Left hindlimb (tissue), 1 donor: ENCODE measurements at places on chromosomes 7 and 10.

GRCh38 chr7:102287111-102287980 is 678 bp downstream of the SH2B2 start:
- DNase-seq = peak; percentile 57

- peak; percentile 39 for DNase-seq
Measured at GRCh38 chr7:131284702-131285419, 42.8 kb upstream of the MKLN1 start.

DNA sequence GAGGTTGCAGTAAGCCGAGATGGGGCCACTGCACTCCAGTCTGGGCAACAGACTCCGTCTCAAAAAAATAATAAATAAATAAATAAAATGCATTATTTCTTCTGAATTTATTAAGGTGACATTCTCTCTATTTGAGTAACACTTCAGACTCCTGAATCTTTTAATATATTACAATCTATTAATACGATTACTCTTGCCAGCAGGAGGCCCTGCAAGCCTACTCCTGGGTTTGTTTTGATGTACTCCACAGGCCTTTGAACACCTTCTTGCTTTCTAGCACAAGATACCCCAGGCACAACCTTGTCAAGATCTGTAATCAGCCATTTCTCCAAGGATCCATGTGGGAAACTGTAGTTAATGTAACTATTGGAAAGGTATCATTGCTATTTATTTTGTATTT is 63.5 kb downstream of the COBL start:
- DNase-seq = no peak

GRCh38 chr10:25157650-25158049 is 17.2 kb upstream of the GPR158 start:
- no peak for DNase-seq

- no peak for DNase-seq
Measured at GRCh38 chr10:24756283-24756682, 32.6 kb upstream of the ARHGAP21 start.

DNA sequence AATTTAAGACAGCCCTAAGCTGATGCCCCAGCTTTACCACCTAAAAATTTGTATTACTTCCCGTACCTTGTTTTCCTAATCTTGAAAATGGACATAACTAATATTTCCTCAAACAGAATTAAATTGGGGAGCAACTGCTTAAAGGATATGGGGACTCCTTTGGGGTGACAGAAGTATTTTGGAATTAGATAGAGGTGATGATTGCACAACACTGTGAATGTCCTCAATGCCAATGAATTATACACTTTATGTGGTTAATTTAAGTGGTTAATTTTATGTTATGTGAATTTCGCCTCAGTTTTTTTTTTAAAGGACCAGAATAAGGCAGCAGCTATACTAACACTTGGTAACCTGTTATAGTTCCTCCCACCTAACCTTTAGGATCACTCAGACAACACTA is 19.9 kb upstream of the NPFFR1 start:
- DNase-seq = no peak

DNA sequence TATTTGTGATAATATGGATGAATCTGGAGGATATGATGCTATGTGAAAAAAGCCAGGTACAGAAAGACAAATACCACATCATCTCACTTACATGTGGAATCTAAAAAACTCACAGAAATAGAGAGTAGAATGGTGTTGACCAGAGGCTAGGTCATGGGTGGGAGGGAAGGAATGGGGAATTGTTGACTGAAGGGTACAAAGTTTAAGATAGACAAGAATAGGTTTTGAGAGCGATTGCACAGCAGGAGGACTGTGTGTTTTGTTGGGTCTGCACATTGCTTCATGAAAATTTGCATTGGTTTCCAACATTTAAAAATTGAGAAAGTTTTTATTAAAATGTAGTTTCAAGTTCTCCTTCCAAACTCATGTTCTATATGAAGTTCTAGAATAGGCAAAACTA is 8.4 kb downstream of the SLC26A5 start:
- no peak for DNase-seq

- DNase-seq = no peak
Measured at GRCh38 chr10:91220954-91221675, 652 bp downstream of the PCGF5 start.

DNA sequence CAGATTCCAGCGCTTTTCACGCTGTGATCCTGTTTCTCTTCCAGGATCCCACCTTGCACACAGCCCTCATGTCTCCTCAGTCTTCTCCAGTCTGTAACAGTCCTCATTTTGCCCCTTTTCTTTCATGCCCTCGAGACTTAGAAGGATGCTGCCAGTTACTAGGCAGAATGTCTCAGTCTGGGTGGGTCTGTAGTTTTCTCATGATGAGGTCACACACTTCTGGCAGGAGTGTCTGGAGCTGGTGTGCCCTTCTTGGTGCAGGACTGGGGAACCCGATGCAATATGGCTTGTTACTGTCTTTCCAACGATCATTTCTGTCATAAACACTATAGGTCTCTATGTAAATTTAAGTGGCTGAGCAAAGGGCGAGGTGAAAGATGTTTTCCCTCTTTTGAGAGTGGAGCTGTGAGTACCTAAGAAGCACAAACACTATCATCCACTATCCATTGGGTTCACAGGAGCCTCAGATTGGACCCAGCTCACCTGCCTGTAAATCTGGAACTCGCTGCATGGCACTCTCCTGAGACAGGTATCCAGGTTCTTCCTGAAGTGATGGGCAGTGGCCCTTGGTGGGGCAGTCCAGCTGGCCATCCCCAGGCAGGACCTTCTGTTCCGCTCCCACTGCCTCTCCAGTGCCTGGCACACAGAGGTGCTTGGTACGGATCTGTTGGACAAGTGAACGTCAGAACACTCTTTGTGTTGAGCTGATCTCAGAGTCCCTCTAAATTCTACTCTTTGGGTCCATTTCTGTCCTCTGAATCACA is 64.3 kb upstream of the ZNF32 start:
- no peak for DNase-seq

DNA sequence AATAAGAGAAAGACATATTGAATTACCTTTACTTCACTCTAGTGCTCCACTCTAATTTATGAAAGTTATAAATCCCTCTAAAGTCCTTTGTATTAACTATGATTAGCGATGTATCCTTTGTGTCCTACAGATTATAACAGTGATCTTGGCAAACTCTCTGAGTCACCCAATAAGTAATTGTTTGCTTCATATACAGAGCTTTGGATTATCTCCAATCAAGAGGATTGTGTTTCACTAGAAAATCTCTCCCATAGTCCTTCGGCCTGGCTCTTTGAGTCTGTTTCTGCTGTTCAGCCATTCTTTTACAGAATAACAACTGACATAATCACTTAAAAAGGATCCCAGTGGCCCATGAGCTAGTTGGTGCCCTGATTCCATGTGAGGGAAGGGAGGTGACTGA is 9.5 kb downstream of the LMOD2 start:
- no peak for DNase-seq

DNA sequence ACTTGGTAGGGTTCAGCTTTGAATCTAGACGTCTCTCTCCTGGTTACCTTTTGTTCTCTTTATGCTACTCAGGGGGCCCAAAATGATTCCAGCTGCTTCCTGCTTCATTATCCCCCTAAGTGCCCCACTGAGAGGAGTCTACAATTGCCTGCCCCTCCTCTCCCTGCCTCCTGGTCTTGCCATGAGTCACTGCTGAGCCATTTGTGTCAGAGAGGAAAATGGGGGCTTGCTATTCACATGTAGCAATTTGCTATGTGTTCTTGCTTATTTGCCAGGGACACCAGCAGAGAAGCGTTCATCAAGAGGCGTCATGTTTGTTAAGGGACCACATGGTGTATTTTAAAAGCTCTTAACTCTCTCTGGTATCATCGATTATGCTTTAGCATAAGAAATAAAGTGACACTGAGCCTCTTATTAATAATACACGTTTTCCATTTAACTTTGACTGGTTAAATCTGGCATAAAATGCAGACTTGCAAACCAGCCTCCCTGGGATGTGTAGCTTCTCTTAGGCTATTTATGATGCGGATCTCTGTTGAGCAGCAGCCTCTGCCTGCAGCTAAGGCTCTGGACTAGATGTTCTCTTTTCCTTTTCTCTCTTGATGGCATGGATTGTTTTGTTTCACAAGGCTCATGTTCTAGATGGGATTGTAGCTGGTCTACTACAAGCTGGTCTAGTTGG is 239.3 kb downstream of the AUTS2 start:
- no peak for DNase-seq

DNA sequence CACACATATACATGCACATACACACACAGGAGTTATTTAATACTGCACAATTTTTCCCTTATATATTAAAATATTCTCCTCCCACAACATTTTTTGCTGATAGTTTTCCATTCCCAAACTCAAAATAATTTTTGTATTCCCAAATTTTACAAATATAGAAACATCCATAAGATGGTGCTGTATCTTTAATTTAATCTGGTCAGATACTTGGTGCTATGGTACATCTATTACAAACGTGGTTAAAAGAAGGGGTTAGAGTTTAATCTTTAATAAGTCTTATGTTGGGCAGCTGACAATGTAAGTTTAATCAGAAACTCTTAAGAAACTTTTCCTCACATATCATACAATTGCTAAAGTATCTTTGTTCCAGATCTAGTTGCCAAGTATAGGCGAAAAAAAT is 10.2 kb upstream of the CADPS2 start:
- no peak for DNase-seq

DNA sequence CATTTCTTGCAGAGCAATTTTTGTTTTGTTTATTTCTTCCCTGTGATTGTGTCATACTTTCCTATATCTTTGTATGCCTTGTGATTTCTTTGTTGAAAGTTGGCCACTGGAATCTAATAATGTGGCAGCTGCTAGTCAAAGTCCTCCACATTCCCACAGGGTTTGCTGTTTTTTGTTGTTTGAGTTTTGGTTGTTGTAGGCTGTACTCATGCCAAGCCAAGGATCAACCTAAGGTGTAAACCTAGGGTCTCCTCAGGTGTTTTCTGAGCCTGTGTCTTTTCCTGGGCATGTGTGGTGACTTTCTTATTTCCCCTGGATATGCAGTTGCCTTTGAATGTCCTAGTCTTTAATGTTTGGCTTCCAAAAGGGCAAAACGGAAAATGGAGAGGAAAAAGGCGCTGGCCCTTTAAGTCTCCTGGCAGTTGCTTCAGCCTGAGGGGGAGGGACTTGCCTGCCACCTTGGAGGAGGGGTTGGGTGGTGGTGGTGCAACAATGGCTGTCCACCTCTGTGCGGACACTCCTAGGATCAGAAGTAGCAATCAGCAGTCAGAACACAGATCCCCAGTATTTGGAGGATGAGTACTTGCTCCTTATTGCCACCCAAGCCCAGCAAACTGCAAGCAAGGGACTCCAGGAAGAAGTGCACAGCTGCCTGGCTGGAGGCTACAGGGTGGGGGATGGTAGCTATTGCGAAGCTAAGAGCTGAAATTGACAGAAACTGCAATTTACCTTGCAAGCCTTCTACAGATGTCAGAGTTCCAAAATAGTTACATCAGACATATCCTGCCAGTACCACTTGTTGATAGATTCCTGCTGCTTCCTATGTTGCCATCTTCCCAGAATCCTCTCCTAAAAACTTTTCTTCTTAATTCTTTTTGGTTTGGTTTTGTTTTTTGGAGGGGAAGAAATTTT is 5.6 kb upstream of the ZNF518A start:
- peak; percentile 29 for DNase-seq

GRCh38 chr10:71285180-71285545 is 33.9 kb upstream of the SLC29A3 start:
- no peak for DNase-seq

- no peak for DNase-seq
Measured at GRCh38 chr10:60894786-60895185, 49.2 kb downstream of the RHOBTB1 start.

GRCh38 chr10:50464004-50464409 is 159.7 kb downstream of the SGMS1 start:
- no peak for DNase-seq

DNA sequence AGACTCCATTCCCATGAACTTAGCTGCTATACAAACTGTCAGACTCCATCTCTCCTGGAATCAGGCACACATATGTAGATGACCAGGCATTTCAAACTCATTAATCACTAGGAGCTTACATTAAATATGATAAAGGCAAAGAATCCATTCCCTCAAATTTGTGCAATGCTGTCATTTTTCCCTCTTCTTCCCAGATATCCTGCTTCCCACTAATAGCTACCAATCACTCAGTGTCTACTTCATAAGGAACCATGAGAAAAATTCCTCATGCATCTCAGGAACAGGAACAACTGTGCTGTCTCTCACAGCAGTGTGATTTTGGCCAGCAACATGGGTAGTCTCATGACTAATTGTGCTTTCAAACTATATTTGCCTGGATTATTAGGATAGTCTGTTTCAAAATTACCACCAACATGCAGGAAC is 133.9 kb downstream of the DKK1 start:
- DNase-seq = no peak

DNA sequence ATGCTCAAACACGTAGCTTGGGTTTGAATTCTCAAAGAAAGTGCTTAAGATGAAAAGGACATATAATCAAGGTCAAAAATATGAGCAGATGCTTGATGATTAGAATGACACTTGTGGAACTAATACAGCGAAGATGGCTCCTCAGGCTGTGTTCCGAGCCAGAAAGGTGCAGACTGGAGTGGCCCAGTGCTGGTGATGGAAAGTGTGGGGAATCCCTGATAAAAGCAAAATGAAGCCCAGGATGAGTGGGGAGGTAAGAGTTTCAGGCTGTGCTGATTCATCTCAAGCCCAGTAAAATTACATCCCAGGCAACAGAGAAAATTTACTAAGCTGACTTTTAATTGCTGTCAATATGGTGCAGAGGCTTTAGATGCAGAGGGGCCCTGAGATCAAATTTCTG is 77.8 kb upstream of the IKZF1 start:
- no peak for DNase-seq

GRCh38 chr7:115221456-115221855 is 299.6 kb downstream of the MDFIC start:
- no peak for DNase-seq

GRCh38 chr10:10878963-10879362 is 138.7 kb upstream of the CELF2 start:
- DNase-seq = no peak

DNA sequence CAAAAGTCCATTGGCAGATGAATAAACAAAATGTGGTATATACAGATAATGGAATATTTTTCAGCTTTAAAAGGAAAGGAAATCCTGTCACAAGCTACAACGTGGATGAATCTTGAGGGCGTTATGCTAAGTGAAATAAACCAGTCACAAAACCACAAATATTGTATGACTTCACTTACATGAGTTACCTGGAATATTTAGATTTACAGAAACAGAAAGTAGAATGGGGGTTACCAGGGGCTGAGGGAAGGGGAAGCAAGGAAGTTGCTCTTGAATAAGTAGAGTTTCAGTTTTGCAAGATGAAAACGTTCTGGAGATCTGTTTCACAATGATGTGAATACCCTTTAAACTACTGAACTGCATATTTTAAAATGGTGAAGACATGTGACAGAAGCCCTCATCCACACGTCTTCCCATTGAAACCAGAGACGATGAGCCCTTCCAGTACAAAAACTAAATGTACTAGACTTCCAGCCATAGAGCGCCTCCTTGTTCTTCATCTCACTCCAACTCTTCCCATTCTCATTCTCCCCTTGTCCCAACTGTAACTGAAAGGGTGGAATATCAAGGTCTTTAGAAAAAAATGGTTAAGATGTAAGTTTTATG is 62.4 kb downstream of the MICU1 start:
- DNase-seq = no peak

DNA sequence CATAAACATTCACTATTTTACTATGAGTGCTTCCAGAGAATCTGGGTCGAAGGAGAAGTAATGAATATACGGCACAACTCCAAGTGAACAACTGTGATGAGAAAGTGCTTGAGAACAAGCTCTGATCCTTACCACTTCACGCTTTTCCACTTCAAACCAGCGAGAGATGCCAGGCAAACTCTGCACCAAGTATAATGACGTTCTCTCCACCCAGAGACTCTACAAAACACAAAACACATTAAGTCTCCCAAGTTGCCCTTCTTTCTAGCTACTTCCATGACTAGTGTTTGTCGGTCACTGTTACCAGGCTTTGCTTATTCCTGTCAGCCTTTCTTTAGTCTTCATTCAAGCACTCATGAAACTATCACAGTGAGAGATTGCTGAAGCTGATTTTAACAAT is 193.1 kb upstream of the IMMP2L start:
- no peak for DNase-seq
